Stimulated activated CD4-positive, alpha-beta T cell treated with anti-CD3 and anti-CD28 coated beads, Interleukin-1b, Interleukin-23, amount 100 ng/mL, for 1 hour (primary cell): ENCODE measurements at places on chromosomes 3 and 15.
A peak's percentile ranks its signal among the peaks of the same experiment; 100 is the strongest.

DNA sequence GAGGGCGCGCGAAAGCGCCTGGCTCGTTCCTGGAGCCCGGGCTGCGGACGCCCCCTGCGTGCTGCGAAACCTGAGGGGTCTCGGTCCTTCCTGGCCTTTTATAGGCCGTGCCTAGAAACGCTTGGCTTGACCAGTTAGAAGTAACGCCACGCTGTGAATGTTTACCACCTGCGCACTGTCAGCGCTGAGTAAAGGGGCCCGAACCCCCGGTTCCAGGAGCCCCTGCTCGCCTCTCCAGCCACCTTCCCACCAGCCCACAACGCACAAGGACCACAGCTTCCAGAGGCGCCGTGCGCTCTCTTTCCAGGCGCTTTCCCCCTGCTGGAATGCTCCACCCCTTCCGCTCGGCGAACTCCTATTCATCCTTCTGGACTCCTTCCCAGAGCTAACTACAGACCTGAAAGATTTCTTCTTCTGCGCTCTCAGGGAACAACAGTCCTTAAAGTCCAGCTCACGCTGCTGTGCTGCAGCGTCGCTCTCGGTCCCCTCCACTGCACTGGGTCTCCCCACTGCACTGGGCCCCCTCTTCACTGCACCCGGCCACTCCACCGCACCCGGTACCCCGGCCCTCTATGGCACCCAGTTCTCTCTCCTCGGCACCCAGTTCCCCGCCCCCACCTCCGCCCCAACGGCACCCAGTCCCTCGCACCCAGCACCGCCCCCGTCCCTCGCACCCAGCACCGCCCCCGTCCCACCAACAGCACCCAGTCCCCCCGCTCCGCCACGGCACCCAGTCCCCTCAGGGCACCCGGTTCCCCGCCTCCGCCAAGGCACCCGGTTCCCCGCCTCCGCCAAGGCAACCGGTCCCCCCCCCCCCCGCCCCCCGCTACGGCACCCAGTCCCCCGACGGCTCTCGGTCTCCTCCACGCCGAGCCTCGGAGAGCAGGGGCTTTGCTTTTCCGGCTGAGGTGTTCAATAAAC, 69.8 kb downstream of the SQOR start:
- peak; percentile 11 for DNase-seq

- no peak for DNase-seq
Observed at GRCh38 chr15:58249646-58250312, 111.6 kb downstream of the AQP9 start.

GRCh38 chr15:68734352-68734751, 86.3 kb downstream of the ANP32A start:
- no peak for DNase-seq

DNA sequence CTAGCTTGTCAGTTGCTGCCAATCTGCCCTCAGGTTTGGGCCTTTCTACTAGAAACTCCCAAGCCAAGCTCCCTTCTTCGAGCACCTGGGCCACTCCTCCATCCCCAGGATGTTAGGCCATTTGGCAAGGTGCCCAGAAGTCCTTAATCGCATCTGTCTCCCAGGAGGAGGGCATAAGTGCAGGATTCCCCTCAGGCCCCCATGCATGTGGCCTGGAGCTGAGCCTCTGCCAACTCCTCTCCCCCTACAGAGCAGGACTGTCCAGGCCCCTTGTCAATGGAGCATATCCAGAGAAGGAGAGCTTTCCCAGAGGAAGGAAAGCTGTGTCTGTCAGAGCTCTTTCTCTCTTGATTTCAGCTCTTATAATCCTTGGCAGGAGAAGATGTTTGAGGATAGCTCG, 182.6 kb upstream of the ROPN1 start:
- no peak for DNase-seq

DNA sequence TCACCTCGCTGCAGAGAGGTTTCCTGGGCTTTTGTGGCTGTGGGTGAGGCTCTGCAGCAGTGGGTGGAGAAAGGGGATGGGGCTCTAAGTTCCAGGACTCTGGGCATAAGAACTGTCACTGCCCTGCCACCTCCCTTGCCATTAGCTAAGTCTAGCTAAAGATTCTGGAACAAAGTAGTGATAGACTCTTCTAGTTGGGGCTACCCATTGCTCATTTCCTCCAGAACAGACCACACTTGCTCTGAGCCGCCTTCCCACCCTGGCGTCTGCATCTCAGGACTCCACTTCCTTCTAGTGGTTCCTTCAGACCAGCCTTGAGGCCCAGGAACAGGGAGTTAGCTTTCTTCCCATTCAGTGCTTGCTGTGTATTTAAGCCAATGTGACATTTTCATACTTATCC, 7.5 kb downstream of the ARHGAP31 start:
- DNase-seq: no peak

DNA sequence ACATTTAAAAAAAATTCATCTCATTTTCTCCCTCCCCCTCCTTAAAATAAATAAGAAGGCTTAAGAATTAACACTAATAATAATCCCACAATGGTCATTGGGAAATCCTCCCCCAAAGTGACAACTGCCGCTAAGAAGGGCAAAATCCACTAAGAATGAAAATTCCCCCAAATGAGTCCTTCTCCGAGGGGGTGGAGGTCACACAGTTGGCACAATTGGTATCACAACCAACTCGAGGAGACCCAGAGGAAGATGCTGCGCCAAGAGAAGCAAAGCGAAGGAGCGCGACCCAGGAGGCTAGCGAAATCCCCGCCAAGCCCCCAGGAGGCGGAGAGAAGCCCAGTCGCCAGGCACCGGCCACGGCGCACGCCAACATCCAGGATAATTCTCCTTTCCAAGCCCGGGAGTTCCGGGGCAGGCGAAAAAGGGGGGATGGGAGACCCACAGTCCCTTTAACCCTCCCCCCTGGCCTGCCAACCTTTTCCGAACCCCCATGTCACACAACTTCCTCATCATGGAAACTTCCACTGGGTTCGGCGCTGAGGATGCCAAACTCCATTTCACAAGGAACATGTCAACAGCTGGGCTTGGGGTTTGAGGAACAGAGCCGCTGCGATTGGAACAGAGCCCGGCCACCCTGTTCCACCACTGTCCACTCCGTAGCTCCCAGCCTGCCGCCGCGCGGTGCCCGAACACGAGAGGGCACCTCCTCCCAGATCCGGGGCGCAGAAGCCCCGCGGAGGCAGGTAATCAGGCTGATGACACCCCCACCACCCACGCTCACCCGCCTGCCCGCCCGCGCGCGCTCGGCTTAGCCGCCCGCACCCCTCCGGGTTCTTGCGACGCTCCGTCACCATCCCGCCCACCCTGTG, 668 bp downstream of the THRB start:
- DNase-seq: no peak

- no peak for DNase-seq
Observed at GRCh38 chr3:8563597-8563996, 62.0 kb downstream of the LMCD1 start.

DNA sequence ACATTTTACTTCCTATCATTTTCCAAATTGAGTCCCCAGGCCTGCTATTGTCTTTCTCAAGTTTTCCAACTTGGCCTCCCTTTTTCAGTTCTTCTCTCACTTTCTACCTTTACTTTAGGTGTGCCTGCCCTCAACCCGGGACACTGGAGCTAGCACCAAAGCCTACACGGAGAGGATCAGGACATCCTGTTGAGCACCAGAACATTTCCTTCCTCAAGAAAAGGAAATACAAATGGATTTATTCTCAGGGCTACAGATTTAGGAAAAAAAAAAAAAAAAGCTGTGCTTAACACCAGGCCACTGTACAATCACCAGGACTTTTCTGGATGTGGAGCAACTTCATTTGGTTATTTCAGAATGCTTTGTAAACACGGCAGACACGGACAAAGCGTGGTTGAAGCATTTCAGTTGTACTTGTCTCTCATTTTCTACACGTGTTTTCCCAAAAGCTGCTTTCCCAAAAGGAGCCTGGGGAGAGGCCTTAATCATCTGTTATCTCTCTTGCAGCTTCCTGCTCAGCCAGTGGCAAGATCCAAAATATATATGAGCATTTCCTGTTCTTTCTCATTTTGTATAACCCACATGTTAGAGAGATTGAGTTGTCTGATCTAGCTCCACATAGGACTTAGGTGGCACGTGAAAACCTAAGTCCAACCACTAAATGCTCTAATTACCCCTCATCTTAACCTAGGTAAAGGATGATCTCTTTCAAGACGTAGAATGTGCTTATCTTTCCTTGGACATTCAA, 15.5 kb upstream of the ATP1B3 start:
- DNase-seq: no peak

DNA sequence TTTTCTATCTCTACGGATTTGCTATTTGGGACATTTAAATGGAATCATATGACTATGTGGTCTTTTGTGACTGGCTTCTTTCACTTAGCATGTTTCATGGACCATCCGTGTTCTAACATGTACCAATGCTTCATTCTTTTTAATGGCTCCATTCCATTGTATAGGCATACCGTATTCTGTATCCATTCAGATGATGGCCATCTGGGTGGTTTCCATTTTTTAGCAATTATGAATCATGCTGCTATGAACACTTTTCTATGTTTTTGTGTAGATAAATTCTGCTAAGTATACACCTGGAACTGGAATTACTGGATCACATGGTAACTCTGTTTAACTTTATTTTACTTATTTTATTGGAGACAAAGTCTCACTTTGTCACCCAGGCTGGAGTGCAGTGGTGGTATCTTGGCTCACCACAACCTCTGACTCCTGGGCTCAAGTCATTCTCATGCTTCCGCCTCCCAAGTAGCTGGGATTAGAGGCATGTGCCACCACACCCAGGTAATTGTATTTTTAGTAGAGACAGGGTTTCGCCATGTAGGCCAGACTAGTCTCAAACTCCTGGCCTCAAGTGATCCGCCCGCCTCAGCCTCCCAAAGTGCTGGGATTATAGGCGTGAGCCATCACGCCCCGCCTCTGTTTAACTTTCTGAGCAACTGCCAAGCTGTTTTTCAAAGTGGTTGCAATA, 13.4 kb downstream of the UBP1 start:
- DNase-seq: no peak

DNA sequence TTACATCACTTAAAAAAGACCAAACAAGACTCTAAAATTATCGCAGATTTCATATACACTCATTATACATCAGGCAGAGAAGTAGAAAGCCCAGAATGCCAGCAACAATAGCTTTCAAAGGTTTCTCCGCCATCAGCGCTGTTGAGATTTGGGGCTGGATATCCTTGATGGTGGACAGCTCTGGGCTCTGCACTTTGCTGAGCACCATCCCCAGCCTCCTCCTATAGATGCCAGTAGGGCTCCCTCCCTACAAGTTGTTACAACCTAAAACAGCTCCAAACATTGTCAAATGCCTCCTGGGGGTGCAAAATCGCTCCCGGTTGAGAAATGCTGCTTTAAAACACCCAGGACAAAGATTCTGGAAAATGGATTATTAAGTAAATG, 73.5 kb downstream of the ATP10A start:
- no peak for DNase-seq
